Eye (tissue), 1 donor: ENCODE measurements at places on chromosomes 2 and 18.

GRCh38 chr2:26088038-26088643, 54.3 kb downstream of the RAB10 start:
- DNase-seq: peak; percentile 38

- DNase-seq: no peak
Observed at GRCh38 chr2:106039634-106040315, 154.3 kb downstream of the UXS1 start.

- no peak for DNase-seq
Observed at GRCh38 chr2:96710985-96711384, 28.9 kb downstream of the LMAN2L start.

- DNase-seq: no peak
Observed at GRCh38 chr2:237870754-237871651, 11.6 kb downstream of the RAMP1 start.

- DNase-seq: no peak
Observed at GRCh38 chr2:176876493-176877103, 336.0 kb upstream of the HNRNPA3 start.
